ENCODE measurements at places on chromosomes 7 and 10.

- DNase-seq = no peak
Observed at GRCh38 chr10:119447823-119448546, 94.5 kb downstream of the RGS10 start.

- no peak for DNase-seq
Observed at GRCh38 chr7:96033009-96033598, 260.8 kb downstream of the DYNC1I1 start.

DNA sequence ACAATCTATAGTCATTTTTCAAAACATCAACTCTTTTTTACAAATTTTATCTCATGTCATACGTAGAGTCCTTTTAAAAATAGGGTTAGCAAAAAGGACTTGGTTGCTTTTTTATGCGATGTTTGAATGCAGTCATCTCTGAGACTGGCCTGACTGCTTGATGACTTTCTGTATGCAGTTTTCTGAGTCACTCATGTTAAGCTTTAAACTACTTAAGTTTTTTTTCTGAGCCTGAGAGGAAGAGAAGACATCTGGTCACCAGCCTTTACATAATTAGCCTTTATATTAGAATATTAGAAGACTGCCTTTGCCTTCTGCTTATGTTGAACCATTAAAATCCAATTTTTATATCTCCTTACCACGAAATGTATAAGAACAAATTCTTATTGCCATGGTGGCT, 834.4 kb upstream of the MBL2 start:
- DNase-seq = no peak

GRCh38 chr7:143239813-143240212, 18.0 kb downstream of the TAS2R40 start:
- no peak for DNase-seq

DNA sequence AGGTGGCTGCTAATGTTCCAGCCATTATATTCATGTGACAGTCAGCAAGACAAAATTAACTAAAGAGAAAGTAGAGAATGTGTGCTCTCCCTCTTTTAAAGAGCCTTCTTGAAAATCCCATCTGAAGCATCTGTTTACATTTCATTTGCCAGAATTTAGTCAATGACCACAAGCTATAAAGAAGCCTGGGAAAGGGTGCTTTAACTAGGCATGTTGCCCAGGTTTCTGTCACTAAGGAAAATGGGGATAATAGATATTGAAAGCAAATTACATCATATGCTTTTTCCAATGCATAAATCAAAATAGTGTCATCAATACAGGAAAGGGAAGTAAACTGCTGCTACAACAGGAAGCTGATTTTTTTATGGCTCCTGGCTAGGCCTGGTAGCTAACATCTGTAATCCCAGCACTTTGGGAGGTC, 67.7 kb downstream of the ELAPOR2 start:
- DNase-seq = no peak

- no peak for DNase-seq
Observed at GRCh38 chr7:47540387-47541350, 41.2 kb downstream of the TNS3 start.

DNA sequence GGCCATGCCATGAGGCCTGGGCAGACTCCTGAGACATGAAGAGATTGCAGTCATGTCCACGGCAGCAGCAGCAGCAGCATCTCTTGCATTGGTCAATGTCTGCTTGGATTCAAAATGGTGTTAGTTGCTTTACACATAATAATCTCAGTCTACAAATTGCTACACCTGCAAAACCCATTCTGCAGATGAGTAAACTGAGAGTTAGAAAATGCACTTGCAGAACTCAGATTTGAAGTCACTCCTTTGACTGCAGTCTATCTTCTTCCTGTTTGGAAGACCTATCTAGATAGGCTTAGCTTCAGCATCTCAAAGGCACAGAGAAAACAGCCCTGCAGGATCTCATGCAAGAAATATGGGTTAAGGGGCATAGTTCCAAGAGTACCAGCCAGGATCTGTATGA, 350.3 kb downstream of the TNS3 start:
- no peak for DNase-seq

- DNase-seq = no peak
Observed at GRCh38 chr10:32927750-32928149, 30.3 kb downstream of the ITGB1 start.

GRCh38 chr10:72171175-72171630, 44.6 kb upstream of the ANAPC16 start:
- no peak for DNase-seq

DNA sequence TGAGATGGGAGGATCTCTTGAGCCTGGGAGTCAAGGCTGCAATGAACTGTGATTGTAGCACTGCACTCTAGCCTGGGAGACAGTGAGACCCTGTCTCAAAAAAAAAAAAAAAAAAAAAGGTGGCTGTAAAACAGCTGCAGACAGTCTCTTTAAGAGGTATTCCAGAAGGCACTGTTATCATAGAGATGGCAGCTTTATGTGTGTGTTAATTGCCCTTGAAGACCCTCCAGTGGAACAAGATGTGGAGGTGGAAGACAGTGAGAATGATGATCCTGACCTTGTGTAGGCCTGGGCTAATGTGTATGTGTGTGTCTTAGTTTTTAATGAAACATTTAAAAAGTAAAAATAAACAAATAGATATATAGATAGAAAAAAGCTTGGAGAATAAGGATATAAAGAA, 66.0 kb downstream of the ZNF487 start:
- DNase-seq = no peak

- DNase-seq = no peak
Observed at GRCh38 chr7:91953618-91954017, 13.0 kb downstream of the AKAP9 start.
